ENCODE measurements at places on chromosomes 3 and 15. TPM values are rescaled to one million over a fixed set of nuclear protein-coding genes. Genes with fewer than 3 reads are reported as not detected.
A peak's percentile ranks its signal among the peaks of the same experiment; 100 is the strongest.

DNA sequence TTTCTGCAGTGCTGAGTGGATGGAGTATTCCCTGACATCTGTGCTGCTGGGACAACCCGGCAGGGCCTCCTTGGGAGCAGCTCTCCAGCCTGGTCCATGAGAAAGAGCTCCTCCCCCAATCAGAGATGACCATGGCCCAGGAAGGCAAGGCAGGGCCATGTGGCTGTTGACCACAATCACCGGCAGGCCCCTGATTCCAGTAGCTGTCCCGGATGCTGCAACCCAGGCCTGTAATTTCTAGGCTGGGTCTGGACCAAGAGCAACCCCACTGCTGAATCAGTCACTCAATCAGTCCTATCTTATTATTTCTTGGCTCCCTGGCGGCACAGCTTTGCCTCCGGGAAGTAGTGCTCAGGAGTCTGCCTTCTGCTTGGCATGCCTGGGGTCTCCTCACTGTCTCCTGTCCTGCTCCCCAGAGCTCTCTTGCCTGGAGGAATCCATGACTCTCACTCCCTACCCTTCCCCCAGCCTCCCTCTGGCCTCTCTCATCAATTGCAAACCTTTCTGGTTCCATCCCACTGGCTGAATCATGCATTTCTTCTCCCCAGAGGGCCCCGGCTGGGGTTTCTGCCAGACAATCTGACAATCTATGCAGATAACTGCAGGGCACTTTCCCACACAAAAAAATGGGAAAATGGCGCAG lies 32.6 kb upstream of the ITGA11 start:
- H3K27ac ChIP-seq, result no peak overlapping the region
- no peak overlapping the region for H3K4me3 ChIP-seq
- H3K27me3 ChIP-seq, result no peaks in the 10 kb centered on the region
- H3K4me1 ChIP-seq, result no peaks in the 10 kb centered on the region
- no peak for DNase-seq

DNA sequence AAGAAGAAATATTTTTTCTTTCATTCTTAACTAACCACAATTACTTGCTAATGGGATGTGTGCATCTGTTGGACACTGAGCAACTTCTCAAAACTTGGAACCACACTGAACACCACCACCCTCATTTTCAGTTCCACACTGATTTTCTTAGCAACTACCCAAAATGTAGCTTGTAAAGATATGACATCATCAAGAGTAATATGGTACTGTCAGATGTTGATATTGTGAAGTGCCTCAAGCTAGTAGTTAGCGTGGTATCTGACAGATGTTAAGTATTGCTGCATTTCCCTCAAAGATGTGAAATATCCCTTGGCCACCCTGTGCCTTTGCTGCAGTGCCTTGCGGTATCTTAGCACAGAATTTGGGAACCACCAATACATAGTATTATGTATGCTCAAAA lies 9.3 kb downstream of the RFTN1 start:
- H3K27me3 ChIP-seq, result no peaks in the 10 kb centered on the region
- DNase-seq, result no peak
- H3K4me1 ChIP-seq, result no peaks in the 10 kb centered on the region
- H3K27ac ChIP-seq, result no peak overlapping the region
- H3K36me3 ChIP-seq, result no peaks in the 10 kb centered on the region

DNA sequence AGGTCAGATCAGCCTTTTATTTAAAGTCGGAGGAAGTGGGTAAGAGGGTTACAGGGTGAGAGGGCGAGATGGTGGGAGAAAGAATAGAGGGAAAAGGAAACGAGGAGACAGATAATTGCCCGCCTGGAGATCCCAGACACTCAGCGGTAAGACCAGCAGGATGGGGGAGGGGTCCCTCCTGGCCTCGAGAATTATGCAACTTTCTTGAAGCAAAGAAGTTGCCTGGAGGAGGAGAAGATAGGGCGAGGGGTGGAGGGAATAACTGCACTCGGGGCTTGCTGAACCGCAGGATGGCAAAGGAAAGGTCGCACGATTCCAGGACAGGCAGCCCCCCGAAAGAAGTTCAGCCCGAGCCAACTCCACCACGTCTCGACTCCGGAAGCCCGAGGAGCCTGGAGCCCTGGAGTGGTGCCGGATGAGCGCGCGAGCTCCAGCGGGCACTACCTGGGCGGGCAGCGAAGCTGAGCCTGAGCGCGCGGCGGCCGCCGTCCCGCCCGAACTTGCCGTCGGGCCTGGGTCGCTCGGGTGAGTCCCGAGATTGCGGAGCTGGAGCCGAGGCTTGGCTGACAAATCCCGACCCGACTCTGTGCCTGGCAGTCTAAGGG lies 402 bp downstream of the WWTR1 start:
- H3K36me3 ChIP-seq, result no peaks in the 10 kb centered on the region
- H3K27ac ChIP-seq, result peak overlapping the region; percentile 98
- H3K4me3 ChIP-seq, result peak overlapping the region; percentile 95
- H3K4me1 ChIP-seq, result peaks cover 4% of the 10 kb centered on the region
- no peaks in the 10 kb centered on the region for H3K27me3 ChIP-seq

DNA sequence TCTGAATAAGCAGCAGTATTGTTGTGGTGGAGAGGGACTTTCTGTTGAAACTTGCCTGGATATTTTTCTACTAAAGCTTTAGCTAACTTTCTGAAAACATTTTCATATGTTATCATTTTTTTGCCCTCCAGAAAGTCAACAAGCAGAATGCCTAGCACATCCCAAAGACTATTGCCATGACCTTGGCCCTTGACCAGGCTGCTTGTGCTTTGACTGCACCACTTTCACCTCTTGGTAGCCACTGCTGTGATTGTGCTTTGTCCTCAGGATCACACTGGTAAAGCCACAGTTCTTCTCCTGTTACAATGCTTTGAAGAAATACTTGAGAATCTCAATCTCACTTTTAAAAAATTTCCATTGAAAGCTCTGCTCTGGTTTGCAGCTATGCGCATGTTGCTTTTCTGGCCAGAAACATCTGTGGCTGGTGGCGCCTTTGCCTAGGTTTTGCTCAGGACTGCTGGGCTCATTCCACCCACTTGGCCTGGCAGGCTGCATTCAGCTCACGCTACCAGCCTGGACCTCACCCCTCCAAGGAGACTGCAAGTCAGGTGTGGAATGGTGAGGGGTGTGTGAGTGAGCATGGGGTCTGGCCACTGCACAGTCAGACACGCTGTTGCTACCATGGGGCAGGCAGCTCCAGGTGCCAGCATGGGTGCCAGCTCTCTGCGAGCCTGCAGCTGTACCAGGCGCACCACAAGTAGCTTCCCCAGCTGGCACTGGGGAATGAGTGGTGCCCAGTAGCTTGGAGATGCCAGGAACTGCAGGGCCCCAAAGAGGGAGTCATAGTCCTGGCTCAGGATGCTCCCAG lies 89.8 kb upstream of the TNFSF10 start:
- no peaks in the 10 kb centered on the region for H3K27me3 ChIP-seq
- no peak overlapping the region for H3K4me3 ChIP-seq
- H3K27ac ChIP-seq, result no peak overlapping the region
- peaks cover 3% of the 10 kb centered on the region for H3K4me1 ChIP-seq
- H3K36me3 ChIP-seq, result no peaks in the 10 kb centered on the region

DNA sequence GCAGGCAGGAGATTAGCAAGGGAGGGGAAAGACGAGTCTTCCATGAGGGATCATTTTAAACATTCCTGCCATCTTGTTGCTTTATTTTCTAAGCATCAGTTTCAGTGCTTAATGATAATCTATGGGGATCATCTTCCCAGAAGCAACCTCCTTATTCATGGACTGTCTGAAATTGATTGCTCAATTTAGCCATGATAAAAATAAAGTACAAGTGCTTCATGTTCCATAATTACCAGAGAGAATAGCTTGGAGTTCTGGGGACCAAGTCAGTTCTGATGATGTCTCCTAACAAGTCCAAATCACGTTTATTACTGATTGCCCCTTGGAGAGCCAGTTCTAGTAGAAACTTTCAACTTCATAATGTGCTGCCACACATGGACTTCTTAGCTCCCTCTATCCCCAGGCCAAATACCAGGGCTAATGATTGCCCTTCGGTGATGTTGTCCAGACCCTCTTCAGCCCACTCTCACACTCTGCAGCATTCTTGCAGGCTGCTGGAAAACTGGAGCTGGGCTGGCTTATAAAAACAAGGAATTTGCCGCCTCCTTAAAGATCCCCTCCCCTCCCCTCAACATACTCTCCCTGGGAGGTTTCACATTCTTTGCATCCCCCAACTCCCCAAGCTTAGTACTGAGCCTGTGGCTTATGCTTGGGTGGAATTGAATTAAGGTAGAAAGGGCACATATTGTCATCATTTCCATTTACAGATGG lies 222.1 kb upstream of the ADAMTS9 start:
- no peaks in the 10 kb centered on the region for H3K27me3 ChIP-seq
- H3K27ac ChIP-seq, result no peak overlapping the region
- no peaks in the 10 kb centered on the region for H3K36me3 ChIP-seq
- no peak for DNase-seq

- no peaks in the 10 kb centered on the region for H3K4me1 ChIP-seq
- no peak for DNase-seq
- H3K4me3 ChIP-seq, result no peak overlapping the region
- H3K36me3 ChIP-seq, result no peaks in the 10 kb centered on the region
- H3K27ac ChIP-seq, result no peak overlapping the region
Measured at GRCh38 chr15:95742836-95743235, 587.7 kb upstream of the NR2F2 start.

GRCh38 chr15:86235667-86236066 lies 156.0 kb downstream of the AGBL1 start:
- no peak for DNase-seq
- no peak overlapping the region for H3K4me3 ChIP-seq
- no peaks in the 10 kb centered on the region for H3K27me3 ChIP-seq

- H3K27me3 ChIP-seq, result no peaks in the 10 kb centered on the region
- no peak overlapping the region for H3K4me3 ChIP-seq
- no peak for DNase-seq
- no peak overlapping the region for H3K27ac ChIP-seq
- H3K36me3 ChIP-seq, result no peaks in the 10 kb centered on the region
- H3K4me1 ChIP-seq, result no peaks in the 10 kb centered on the region
Measured at GRCh38 chr15:67061811-67062368, 3.5 kb upstream of the SMAD3 start.

GRCh38 chr3:43054754-43055153 lies 51.1 kb downstream of the POMGNT2 start:
- no peak for DNase-seq
- no peak overlapping the region for H3K27ac ChIP-seq
- no peaks in the 10 kb centered on the region for H3K36me3 ChIP-seq
- no peak overlapping the region for H3K4me3 ChIP-seq

DNA sequence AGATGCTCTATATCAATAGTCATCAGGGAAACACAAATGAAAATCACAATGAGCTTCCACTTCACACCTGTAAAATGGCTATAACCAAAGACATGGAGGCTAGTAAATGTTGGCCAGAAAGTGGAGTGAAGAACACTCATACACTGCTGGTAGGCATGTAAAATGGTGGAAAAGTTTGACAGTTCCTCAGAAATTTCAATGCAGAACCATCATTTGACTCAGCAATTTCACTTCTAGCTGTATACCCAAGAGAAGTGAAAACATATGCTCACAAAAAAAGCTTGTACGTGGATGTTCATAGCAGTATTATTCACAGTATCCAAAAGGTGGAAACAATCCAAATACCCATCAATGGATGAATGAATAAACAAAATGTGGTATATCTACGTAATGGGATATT lies 19.2 kb upstream of the TOP2B start:
- no peak overlapping the region for H3K27ac ChIP-seq
- H3K4me1 ChIP-seq, result no peaks in the 10 kb centered on the region
- no peak for DNase-seq
- H3K4me3 ChIP-seq, result no peak overlapping the region
- H3K36me3 ChIP-seq, result no peaks in the 10 kb centered on the region

DNA sequence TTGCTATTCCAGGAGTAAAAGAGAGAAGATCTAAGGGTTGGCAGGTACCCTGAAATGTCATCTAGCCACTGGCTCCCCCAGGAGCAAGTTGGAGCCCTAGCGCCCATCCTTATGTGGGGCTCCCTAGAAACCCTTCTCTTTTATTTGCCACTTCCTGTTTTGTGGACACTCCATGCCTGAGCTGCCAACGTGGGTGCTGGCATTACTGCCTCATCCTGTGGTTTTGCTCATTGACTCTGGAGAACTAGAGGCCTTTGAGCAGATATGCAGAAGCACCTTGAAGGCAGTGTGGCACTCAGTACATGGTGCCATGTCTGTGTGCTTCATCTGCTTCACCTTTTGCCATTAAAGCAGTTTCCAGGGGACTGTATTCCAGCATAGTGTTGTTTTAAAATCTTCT lies 8.1 kb downstream of the EDEM1 start:
- peak overlapping the region; percentile 57 for H3K27ac ChIP-seq
- DNase-seq, result no peak
- H3K27me3 ChIP-seq, result no peaks in the 10 kb centered on the region
- H3K4me3 ChIP-seq, result no peak overlapping the region
- no peaks in the 10 kb centered on the region for H3K36me3 ChIP-seq
- peaks cover 13% of the 10 kb centered on the region for H3K4me1 ChIP-seq

- DNase-seq, result no peak
- no peaks in the 10 kb centered on the region for H3K27me3 ChIP-seq
- H3K4me3 ChIP-seq, result no peak overlapping the region
- H3K27ac ChIP-seq, result no peak overlapping the region
- no peaks in the 10 kb centered on the region for H3K36me3 ChIP-seq
Measured at GRCh38 chr3:162285259-162285658, 788.7 kb downstream of the OTOL1 start.

DNA sequence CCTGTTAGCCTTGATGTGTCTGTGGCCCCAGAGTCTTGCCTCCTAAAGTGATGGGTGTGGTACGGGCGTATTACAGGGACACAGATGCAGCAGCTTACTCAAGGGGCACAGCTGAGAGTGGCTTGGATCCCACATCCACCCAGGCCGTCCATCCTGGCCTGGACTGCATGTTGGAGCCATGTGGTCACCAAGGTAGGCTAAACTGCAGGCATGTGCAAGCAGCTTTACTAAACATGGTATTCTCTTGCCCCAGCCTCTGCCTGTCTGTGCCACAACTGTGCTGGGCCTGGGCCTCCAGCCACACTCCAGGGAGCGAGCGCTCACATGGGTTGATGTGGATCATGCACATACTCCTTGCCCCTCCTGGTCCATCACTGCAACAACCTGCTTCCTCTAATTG lies 6.1 kb upstream of the GPR62 start:
- H3K36me3 ChIP-seq, result no peaks in the 10 kb centered on the region
- no peak for DNase-seq
- no peak overlapping the region for H3K4me3 ChIP-seq
- no peaks in the 10 kb centered on the region for H3K27me3 ChIP-seq
- no peaks in the 10 kb centered on the region for H3K4me1 ChIP-seq
- H3K27ac ChIP-seq, result no peak overlapping the region

DNA sequence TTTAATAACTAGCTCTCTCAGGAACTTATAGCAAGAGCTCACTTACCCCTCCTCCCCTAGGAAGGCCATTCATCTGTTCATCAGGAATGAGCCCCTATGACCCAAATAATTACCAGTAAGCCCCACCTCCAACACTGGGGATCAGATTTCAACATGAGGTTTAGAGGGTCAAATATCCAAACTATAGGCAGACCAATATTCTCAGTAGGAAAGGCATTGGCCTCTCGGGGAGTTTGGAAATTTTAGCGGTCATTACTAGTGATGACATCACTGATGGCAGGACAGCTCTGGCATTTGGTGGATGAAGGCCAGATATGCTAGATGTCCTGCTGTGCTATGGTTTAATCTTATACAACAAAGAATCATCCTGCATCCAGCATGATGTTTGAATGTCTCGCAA lies 15.2 kb upstream of the CD47 start:
- H3K27ac ChIP-seq, result no peak overlapping the region
- H3K4me1 ChIP-seq, result no peaks in the 10 kb centered on the region
- no peaks in the 10 kb centered on the region for H3K36me3 ChIP-seq
- H3K4me3 ChIP-seq, result no peak overlapping the region

The MESP2 gene
- total RNA-seq, result not detected

The TGM5 gene
- not detected for total RNA-seq

The GHSR gene
- not detected for total RNA-seq

The TGM4 gene
- total RNA-seq, result not detected

The TUSC7 gene
- not detected for total RNA-seq

The PRR20G gene
- not detected for total RNA-seq

The FAM131A gene
- 33.8 TPM for total RNA-seq

The GUCA1C gene
- total RNA-seq, result not detected

The NUP210 gene
- 0.29 TPM for total RNA-seq

The CACNA1D gene
- 97.5 TPM for total RNA-seq

The LDHAL6B gene
- total RNA-seq, result not detected

The GP5 gene
- total RNA-seq, result not detected

Measured in uterus (tissue), 4 donors.